ENCODE measurements at places on chromosomes 1 and 21. TPM values are rescaled to one million over a fixed set of nuclear protein-coding genes. Genes with fewer than 3 reads are reported as not detected.

The MAEL gene
- total RNA-seq = not detected

The BEST4 gene
- 1.6 TPM for total RNA-seq

The GBP2 gene
- total RNA-seq = 164 TPM

The SYT6 gene
- not detected for total RNA-seq

The ARHGEF10L gene
- total RNA-seq = 0.27 TPM

The CFHR3 gene
- not detected for total RNA-seq

The NID1 gene
- not detected for total RNA-seq

DNA sequence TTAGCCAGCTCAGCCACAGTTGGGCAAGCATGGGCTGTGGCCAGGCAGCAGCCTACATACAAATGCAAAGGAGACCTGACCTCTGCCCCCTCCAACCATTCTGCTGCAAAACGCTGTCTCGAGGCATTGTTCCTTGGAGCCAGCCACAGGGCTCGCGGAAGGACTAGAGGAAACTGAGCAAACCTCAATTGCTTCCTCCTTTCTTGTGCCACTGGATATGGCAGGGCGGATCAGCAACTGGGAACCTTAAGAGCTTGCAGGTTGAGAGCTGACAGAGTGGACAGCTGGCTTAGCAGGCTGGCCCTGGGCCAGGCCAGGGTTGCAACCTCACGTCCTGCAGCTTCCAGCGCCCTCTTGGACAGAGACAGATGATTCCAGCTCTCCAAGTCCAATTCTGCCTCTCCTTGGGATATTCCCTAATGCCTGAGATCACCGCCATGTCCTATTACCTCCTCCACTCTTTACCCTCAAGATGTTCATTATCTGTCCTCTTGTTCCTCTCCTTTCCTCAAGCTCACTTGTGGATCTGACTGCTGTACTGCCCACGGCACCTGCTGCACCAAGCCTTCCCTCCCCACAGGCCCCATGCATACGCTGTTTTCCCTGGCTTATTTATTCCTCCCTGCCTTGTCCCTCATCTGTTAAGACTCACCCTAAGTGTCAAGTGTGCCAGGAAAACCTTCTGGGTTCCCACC lies 67.5 kb downstream of the SDC3 start:
- H3K4me1 ChIP-seq = peaks cover 6% of the 10 kb centered on the region
- no peaks in the 10 kb centered on the region for H3K36me3 ChIP-seq
- no peak overlapping the region for H3K4me3 ChIP-seq
- DNase-seq = no peak
- H3K27me3 ChIP-seq = peaks cover 51% of the 10 kb centered on the region
- no peak overlapping the region for H3K27ac ChIP-seq

DNA sequence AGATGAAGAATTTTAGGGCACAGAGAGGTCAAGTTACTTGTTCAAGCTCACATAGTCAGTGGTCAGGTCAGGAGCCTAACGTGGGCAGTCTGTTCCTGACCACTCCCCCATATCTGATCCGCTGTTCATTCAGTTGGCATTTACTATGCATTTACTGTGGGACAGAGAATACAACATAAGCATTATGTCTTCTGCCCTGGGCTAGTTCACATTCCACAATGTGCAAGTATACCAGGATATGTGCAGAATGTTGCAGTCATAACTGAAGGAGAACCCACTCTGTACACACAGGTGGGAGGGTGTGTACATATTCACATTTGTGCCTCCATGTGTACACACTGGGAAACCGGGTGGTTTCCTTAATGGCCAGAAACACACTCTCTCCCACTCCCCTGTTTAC lies 309.6 kb downstream of the PRDM2 start:
- H3K36me3 ChIP-seq = no peaks in the 10 kb centered on the region
- no peak overlapping the region for H3K4me3 ChIP-seq
- H3K27ac ChIP-seq = no peak overlapping the region
- no peaks in the 10 kb centered on the region for H3K4me1 ChIP-seq

DNA sequence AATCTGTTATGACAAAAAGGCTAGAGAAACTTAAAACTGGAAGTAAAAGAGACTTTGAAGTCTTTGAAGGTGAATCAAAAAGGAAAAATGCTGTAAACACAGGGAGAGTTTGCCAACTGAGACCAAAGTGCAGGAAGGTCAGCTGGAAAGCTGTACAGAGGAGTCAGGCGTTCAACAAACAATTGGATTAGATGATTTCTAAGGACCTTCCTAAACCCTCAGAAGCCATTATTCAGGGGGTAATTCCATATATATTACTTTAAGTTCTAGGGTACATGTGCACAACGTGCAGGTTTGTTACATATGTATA lies 156.8 kb downstream of the ZBTB18 start:
- no peak overlapping the region for H3K4me3 ChIP-seq
- DNase-seq = no peak
- H3K27me3 ChIP-seq = no peaks in the 10 kb centered on the region
- no peak overlapping the region for H3K27ac ChIP-seq

DNA sequence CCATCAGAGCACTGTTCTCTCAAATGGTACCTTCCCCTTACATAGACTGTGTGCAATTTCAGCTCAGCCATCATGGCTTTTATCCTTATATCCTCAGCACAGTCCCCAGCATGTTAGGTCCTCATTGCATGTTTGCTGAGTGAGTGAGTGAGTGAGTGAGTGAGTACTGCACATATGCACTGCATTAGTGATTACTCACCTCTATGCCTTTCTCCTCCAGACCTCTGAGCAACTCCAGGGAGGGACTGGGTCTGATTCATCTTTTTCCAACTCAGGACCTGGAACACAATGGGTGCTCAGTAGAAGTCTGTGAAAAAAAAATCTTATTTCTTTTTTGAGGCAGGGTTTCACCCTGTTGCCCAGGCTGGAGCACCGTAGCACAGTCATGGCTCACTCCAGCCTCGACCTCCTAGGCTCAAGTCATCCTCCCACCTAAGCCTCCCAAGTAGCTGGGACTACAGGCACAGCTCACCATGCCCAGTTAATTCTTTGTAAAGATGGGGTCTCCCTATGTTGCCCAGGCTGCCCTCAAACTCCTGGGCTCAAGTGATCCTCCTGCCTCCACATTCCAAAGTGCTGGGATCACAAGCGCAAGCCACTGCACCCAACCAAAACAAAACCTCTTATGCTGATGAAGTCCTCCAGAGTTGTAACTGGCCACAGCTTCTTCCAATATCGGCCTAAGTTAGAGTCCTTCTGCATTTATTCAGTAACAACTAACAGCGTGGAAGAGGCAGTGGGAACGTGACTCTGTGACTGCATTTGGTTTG lies 23.7 kb downstream of the RNU5D-1 start:
- H3K4me3 ChIP-seq = no peak overlapping the region
- no peaks in the 10 kb centered on the region for H3K36me3 ChIP-seq
- H3K4me1 ChIP-seq = peaks cover 8% of the 10 kb centered on the region
- H3K27me3 ChIP-seq = no peaks in the 10 kb centered on the region

GRCh38 chr1:15885701-15886610 lies 38.4 kb downstream of the SPEN start:
- peak; percentile 63 for DNase-seq
- H3K4me3 ChIP-seq = peak overlapping the region; percentile 77
- no peaks in the 10 kb centered on the region for H3K27me3 ChIP-seq
- H3K36me3 ChIP-seq = no peaks in the 10 kb centered on the region

DNA sequence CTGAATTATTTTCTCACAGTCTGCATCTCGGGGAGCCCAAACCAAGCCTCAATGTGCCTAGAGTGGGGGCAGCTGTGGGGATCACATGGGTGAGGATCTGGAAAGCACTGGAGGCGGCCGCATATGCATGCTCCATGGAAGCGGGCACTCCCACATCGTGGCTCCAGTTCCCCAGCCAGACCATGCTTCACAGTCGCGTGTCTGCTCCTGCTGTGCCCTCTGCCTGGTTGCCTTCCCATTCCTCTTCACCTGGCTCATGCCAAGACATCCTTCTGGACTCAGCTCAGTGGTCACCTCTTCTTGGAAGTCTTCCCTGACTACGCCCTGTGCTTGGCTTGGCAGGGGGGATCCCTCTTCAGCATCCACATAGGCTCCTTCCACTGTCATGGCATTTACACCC lies 32.8 kb downstream of the IGSF21 start:
- DNase-seq = no peak
- no peak overlapping the region for H3K27ac ChIP-seq
- H3K36me3 ChIP-seq = no peaks in the 10 kb centered on the region
- H3K4me1 ChIP-seq = no peaks in the 10 kb centered on the region
- no peak overlapping the region for H3K4me3 ChIP-seq

GRCh38 chr1:53685272-53686051 lies 53.5 kb downstream of the GLIS1 start:
- no peak overlapping the region for H3K4me3 ChIP-seq
- no peak overlapping the region for H3K27ac ChIP-seq
- peaks cover 10% of the 10 kb centered on the region for H3K27me3 ChIP-seq
- DNase-seq = no peak
- H3K4me1 ChIP-seq = peaks cover 11% of the 10 kb centered on the region
- H3K36me3 ChIP-seq = no peaks in the 10 kb centered on the region

DNA sequence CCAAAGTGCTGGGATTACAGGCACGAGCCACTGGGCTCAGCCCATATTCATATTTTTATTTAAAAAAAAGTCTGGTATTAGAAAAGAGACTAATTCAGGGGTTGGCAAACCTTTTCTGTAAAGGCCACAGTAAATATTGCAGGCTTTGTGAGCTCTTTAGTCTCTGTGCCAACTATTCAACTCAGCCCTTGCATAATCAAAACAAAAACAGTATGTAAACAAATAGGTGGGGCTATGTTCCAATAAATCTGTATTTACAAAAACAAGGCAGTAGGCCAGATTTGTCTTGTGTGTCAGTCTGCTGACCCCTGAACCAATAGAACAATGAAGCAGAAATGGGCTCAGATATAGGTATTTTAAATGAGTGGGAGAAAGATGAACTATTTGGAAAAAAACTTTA lies 49.3 kb downstream of the CDC42BPA start:
- H3K27me3 ChIP-seq = peaks cover 15% of the 10 kb centered on the region
- no peak overlapping the region for H3K4me3 ChIP-seq
- H3K27ac ChIP-seq = no peak overlapping the region

All from naive thymus-derived CD8-positive, alpha-beta T cell (primary cell).